ENCODE measurements at places on chromosomes 12 and 14. TPM values are rescaled to one million over a fixed set of nuclear protein-coding genes. Genes with fewer than 3 reads are reported as not detected.

FAM186B gene
- not detected for total RNA-seq

KCNA1 gene
- 2.9 TPM for total RNA-seq

TOMM20L gene
- not detected for total RNA-seq

CGRRF1 gene
- total RNA-seq = 23.4 TPM

APOF gene
- total RNA-seq = 2.2 TPM

CBLN3 gene
- total RNA-seq = 4.1 TPM

VRTN gene
- total RNA-seq = 1.2 TPM

C12orf60 gene
- 3.6 TPM for total RNA-seq

IL23A gene
- 6.0 TPM for total RNA-seq

PTGR2 gene
- total RNA-seq = 16.1 TPM

GLIPR1L1 gene
- not detected for total RNA-seq

C3AR1 gene
- total RNA-seq = 9.6 TPM

TSPAN19 gene
- total RNA-seq = 3.4 TPM

STXBP6 gene
- total RNA-seq = 78.7 TPM

TGM1 gene
- total RNA-seq = 9.4 TPM

TAS2R20 gene
- 8.2 TPM for total RNA-seq

TPPP2 gene
- total RNA-seq = not detected

CIROP gene
- 0.72 TPM for total RNA-seq

KCNJ8 gene
- 13.7 TPM for total RNA-seq

ADAMTS20 gene
- 4.6 TPM for total RNA-seq
